ENCODE measurements at places on chromosomes 6 and 20. TPM values are rescaled to one million over a fixed set of nuclear protein-coding genes. Genes with fewer than 3 reads are reported as not detected.

DNA sequence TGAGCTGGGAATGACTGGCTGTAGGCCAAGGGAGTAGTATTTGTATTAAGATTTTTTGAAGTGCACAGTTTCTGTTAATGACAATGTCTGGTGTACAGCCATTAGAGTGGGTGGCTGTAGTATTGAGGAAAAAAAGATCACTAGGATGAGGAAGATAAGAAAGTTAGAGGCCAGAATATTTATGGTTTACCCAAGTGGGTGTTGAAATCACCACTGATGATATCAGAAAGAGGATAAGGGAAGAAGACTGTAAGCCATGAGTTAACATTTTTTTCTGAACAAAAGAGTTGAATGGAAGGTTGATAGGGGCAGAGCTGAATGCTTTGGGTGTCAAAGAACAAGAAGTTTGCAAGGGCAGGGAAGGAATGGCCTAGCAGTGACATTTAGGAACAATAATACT lies 104.7 kb downstream of the PRDM13 start:
- no peak for ATAC-seq

DNA sequence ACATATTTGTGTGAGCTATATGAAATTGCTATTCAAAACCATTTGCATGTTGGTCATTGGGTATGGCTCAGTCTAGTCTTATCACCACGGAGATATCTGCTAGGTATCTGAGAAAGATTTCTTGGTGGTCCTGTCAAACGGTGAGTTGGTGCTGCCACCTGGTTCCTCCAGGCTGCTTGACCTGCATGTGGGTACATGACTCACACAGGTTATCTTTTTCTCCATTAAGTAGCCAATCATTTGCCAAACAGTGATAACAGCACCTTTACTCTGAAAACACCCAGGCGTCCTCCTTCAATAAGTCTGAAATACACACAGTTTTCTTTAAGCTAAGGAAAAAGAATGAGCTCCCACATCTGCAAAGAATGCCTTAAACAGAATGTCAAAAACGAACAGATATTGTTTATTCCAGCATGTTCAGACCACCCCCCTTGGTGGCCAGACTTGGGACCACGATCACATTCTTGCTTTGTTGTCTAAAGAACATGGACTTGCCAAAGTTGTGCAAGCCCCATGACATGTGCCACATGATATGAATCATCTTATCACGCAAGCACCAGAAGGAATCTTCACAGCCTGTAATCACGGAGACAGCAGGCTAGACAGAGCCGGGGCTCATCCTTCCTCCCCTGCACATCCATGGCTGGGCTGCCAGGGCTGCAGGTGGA lies 200.7 kb upstream of the THBS2 start:
- ATAC-seq = no peak

DNA sequence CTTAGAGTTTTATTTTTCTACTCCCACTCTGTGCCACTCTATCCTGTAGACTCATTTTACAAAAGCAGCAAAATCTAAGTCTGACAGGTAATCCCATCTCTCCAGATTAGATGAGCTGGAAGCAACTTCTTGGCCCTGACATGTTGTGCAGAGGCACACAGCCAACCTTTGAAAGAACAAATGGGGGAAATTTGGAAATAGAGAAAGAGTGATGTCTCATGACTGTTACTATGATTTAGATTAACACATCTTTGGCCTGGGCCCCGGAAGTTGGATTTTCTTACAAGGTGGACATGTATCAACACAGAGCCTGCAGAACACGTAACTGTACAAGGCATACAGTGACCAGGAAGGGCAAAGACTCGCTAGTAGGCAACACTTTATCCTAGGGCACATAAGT lies 227.7 kb downstream of the MYLK4 start:
- ATAC-seq = no peak

GRCh38 chr6:20310185-20310584 lies 91.5 kb upstream of the E2F3 start:
- no peak for ATAC-seq

DNA sequence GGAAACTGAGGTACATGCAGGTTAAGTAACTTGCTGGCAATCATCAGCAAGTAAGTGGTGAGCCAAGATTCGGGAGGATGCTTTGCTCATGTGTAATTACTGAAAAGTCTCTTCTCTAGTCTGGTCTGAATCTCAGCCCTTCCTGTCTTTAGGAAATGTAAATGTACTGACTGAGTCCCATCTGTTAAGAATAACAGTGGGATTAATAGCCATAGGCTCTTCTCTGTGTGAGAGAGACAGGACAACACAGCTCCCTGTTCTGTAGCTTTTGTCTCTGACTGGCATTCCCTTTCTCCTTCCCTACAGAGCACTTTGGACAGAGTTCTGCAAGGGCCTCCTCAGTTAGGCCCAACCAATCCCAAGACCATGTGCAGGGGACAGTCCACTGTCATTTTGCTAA lies 131.3 kb upstream of the OGFRL1 start:
- ATAC-seq = no peak

DNA sequence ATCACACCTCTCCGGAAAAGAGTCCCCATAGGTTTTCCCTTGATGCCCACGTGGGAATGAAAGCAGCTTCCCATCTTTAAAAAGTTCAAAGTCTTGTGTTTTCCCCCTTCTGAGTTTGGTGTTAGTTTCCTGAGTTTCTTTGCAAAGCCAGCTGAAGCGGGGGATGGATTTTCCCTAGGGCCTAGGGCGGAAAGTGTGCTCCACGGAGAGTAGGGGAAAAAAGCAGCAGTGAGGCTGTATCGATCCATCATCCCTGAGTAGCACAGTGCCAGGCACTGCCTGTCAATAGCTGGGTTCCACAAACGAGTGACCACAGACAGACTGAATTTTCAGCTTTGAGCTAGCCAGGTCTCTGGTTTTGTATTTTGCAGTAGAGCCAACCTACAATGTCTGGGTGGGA lies 1.3 kb downstream of the DAAM2 start:
- no peak for ATAC-seq

- no peak for ATAC-seq
These were observed 114.5 kb upstream of the SOX4 start for GRCh38 chr6:21478883-21479539.

GRCh38 chr6:667253-667927 lies 10.5 kb upstream of the HUS1B start:
- ATAC-seq = no peak

DNA sequence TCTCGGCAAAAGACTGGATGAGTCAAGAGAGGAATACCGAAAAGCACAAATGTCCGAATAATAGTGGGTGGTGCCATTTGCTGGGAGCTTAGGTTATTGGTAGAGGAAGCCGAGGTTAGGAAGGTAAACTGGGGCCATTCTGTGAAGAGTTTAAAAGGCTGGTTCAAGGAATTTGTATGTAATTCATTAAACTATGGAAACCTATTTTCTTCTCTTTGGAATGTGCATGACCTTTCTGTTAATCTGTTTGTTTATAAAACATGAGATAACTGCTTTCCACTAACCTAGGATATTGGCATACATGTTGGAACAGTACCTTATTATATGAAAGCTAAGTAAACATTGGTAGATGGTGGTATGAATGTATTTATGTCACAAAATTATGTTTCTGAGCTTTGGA lies 71.8 kb downstream of the LCA5 start:
- no peak for ATAC-seq

DNA sequence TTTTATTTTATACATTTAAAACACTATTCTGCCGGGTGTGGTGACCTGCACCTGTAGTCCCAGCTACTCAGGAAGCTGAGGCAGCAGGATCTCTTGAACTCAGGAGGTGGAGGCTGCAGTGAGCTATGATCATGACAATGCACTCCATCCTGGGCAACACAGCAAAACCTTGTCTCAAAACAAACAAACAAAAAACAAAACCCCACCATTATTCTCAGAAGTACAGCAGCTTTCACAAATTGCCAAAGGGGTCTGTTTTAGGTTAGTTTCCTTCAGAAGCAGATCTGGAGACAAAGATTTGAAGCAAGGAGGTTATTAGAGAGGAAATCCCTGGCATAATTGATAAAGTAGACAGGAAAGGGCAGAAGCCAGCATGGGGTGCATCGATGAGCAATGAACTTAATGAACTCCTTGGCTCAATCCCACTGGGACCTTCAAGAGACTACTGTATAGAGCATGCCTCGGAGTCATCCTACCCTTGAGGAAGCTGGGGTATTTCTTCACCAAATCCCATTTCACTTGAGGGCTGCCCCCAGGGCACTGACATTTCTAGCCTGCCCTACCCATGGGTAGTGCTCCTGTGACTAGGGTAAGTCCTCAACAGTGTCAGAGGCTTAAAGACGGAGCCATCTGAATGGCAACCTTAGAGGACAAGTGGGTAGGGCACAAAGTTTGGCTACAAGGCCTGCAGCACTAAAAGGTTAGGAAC lies 43.2 kb upstream of the DDR1 start:
- ATAC-seq = no peak

DNA sequence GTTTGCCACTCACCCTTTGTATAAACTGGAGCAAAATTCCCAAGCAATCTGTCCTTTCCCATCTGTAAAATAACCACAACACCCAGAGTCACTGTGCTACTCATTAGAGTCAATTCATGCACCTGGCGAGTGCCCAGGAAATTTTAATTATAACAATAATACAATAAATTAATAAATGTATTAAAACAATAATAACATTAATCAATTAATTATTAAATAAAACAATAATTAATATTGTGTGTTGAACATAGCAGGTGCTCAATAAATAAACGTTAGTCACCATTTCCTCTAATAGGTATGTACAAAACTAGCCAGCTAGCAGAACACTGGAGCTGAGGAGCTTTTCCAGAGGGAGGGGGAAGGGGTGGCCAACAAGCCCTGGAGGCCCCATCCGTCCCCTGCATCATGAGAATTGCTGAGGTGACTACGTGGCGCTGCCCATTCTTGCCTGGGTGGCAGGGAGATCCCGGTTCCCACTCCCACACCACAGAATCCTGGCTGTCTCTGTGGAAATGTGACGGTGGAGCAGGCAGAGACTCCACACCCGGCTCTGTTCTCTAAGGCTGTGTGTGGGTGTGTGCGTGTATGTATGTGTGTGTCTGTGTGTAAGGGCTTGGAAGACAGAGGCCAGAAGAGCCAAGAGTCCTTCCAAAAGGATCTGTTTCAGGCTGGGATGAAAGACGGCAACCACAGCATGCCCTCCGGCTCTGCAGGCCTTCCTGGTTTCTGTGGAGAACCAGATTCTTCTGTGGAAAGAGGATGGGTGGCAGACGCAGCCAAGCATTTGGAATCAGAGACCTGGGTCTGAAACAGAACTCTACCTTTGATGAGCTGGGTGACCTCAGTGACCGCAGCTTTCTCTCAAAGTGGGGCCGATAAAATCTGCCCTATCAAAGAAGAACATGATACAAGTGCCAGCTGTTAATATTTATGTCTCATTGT lies 18.8 kb upstream of the EZR start:
- no peak for ATAC-seq

- ATAC-seq = no peak
These were observed 49.7 kb upstream of the CITED2 start for GRCh38 chr6:139423971-139424667.

DNA sequence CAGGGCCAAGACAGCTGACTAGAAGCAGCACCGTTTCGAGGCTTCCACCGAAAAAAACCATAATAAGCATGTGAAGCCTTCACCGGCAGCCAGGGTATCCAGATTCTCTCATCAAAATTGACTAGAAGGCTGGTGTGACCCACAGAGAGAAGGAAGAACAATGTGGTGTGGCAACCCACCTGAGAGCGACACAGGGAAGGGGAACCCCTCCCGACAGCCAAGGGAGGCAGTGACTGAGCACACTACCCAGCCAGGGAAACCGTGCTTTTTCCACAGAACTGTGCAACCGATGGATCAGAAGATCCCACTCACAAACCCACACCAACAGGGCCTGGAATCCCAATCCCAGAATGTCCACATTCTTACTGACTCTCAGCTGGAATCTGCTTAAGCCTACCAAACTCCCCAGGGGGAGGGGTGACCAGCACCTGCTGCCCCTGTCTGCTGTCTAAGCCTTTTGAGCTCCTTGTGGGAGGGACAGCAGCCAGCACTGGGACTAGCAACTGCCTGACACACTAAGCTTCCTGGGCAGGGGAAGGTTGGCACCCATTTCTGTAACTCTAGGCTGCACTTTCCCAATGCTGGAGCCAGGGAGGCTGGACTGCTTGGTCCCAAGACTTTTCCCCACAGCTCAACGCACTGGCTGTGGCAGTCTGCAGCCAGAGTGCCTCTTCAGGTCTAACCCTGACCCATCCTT lies 231.9 kb upstream of the FAM83B start:
- ATAC-seq = no peak

DNA sequence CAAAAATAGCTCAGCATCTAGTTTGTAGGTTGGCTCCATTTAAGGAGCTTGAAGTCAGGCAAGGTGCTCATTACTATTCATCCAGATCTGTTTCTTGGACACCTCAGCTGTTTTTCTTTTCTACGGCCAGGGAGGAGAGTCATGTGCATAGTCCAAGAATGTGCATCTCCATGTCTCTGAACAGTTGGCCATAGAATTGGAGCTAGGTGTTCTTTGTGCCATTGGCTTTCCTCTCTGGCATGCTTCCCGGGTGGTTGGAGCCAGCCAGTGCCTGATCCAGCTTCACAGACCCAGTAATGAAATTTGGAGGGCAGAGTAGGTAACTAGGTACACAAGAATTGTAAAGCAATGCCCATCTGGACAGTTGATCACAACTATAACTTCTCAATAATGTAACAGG lies 21.6 kb downstream of the EYA4 start:
- ATAC-seq = no peak

GRCh38 chr6:137868721-137869548 lies 1.9 kb downstream of the TNFAIP3 start:
- no peak for ATAC-seq

DNA sequence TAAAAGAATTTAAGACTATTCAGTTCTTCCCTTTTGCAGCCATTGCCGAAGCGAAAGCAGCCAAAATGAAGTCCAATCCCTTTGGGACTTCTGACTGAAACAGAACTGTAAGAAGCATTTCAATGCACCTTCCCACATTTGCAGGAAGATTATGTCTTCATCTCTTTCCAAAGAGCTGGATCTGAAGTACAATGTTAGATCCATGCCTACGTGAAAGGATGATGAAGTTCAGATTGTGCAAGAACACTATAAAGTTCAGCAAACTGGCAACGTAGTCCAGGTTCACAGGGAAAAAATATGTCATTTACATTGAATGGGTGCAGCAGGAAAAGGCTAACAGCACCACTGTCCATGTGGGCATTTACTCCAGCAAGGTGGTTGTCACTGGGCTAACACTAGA lies 6.0 kb upstream of the FILIP1 start:
- no peak for ATAC-seq

Gene ZFAND3
- 32.0 TPM for total RNA-seq

Gene ZNF831
- 13.5 TPM for total RNA-seq

Gene RIPOR2
- total RNA-seq = 113 TPM

Gene TTPAL
- 23.0 TPM for total RNA-seq

Gene OVOL2
- total RNA-seq = not detected

Gene TNFRSF6B
- total RNA-seq = not detected

Gene PPP1R3D
- total RNA-seq = 5.9 TPM
